Right renal pelvis (tissue), 4 donors: ENCODE measurements at places on chromosomes 2 and 18.

GRCh38 chr2:105243961-105244360, 2.4 kb downstream of the GPR45 start:
- no peak for DNase-seq

DNA sequence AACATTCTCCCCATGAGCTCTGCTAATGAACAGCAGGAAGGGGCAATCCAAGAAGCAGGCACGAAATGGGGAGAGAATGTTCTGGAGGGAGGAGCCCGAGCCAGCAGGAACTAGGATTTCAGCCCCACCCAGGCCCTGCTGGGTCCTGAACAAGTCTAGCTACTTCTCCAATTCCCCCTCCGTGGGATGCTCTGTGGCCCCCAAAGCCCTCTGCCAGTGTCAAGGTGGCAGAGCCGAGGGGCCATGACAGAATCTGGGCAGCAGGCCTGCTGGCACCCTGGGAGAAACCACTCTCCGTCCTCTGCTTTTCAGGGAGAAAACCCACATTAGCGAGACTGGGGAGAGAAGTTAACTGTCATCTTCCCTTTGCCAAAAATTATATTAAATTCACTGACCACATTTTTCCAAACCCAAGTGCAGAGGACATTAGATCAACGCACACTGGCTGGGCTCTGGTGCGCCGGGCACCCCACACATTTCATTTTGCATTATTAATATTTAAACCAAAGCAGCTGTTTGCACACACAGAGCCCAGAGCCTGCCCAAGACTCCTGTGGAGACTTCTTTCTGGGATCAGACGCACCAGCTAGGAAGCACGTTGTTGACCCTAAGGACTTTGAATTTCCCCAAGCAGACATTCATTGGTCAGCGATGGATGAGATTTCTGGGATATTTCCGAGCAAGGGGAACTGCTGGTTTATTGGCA, 80.2 kb upstream of the PKDCC start:
- no peak for DNase-seq

DNA sequence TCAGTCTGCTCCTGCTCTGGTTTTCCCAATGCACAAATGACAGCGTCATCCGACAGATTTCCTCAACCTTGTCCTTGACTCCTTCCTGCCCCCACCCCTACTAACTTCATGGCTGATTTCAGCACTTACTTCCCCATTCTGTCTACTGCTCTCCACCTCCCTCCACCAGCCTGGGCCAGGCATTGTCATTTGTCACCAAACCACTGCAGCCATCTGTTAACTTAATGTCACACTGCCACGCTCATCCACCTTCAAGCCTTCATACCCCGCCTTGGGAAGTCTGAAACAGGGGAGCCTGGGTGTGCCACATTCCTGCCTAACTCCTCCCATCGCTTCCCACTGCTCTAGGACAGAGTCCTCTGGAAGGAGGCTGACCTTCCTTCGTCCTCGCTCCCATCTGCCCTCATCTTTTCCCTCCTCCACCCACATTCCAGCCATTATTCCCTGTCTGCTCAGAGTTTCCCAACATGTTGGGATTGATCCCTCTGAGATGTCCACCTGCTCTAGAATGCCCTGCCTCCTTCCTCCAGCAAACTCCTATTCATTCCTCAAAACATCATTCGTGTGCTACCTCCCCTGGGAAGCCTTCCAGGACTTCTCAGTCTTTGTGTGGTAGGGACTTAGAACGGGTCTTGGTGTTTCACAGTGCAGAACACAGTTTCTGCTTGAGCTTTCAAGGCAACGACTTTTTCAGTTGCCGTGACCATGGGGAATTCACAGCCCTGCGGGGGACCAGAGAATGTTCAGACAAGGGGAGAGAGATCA, 42.2 kb upstream of the SMAD7 start:
- DNase-seq, result no peak

GRCh38 chr2:200962811-200963123, 693 bp downstream of the ORC2 start:
- DNase-seq, result no peak

GRCh38 chr2:8437228-8437948, 244.5 kb upstream of the ID2 start:
- no peak for DNase-seq

DNA sequence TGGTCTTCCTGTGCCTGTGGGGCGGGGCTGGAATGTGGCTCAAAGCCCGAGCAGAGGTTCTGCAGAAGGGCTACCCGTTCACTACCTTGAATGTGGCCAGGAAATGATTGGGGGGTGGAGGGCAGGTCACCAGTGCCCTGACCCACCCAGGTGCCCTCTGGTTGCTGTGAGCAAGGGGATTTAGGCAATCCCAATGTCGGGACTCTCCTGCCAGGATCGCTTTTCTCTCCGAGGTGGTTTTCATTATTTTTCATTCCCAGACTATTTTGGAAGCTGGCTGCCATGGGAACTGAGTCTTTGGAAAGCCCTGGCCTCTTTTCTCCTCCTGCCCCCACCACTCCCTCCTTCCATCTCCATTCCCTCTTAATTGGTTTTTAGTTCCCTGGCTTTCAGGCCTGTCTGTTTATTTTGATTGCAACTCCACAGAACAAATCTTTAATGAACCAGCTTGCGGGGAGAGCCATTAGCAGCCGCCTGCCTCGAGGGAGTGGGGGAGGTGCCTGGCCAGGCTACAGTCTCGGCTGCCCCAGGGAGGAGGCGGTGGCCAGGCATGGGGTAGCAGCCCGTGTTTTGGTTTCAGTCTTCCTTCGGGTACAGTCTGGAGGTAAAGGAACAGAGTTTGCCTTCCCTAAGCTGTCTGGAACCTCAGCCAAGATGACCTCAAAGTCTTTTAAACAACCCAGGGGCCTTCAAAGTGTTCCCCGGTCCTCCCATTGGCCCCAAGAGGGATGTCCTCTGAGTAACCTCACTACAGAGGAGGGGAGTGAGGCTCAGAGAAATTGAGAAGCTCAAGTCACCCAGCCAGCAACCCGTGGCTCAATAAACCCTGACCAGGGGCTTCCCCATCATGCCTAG, 114.4 kb upstream of the HAAO start:
- DNase-seq, result no peak

DNA sequence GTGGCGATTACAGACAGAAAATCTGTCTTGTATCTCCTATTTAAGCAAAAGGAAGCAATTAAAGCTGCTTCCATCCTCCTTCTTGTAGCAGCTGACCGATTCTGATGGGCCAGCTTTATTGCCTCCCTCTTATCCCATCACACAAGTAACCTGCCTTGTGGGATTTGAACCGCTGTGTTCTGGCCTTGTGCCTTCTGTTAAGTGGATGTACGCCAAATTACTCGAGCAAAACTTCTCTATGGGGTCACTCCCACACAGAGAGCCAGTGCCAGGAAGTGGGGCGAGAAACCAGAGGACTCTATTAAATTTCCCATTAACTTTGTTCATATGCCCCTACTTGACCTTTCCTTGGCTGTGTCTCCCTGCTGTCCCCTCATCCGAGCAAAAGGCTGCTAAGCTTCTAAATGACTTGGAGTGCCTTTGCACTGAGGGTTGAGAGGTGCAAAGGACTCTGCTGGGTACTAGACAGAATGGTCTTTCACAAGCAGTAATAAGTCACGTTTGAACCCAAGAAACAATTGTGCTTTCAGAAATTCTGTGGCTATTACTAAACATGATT, 672.5 kb downstream of the MBD2 start:
- peak; percentile 58 for DNase-seq

DNA sequence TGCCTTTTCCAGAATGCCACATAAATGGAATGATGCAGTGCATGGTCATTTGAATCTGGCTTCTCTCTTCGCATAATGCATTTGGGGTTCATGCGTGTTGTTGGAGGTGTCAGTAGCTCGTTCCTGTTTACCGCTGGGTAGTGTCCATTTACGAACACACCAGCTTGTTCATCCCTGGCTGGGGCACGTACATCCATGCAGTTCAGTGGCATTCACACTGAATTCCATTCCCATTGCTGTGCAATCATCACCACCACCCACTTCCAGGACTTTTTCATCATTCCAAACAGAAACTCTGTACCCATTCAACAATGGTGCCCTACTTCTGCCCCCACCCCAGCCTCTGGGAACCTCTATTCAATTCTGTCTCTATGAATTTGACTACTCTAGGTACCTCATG, 14.7 kb upstream of the CIDEA start:
- no peak for DNase-seq

DNA sequence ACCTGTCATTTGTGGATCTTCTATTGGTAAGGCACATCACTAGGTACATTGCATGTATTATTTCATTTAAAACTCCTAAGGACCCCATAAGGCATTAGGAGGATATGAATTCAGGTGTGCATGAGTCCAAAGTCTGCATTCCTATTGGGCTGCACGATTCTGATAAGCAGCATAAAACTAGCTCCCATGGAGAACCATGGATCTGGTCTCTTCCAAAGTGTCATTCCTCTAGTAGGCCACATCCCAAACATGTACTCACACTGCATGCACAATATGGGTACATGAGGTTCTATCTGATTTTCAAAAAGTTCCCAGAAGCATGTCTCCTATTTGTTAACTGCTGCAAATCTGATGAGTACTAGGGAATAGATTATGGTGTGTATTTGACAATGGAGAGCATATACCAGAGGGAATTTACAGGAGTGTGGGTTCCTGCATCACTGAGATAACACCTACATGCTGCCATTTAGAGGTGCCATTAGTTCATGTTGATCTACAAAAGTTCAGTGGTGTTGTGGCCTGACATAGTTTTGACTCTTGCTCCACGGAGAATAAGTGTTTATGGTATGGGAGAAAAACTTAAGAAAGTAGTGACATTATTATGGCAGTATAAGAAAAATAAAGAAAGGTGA, 11.3 kb downstream of the CYTIP start:
- DNase-seq, result no peak

- DNase-seq, result peak; percentile 5
Measured at GRCh38 chr2:165794536-165794928, 485 bp upstream of the GALNT3 start.

DNA sequence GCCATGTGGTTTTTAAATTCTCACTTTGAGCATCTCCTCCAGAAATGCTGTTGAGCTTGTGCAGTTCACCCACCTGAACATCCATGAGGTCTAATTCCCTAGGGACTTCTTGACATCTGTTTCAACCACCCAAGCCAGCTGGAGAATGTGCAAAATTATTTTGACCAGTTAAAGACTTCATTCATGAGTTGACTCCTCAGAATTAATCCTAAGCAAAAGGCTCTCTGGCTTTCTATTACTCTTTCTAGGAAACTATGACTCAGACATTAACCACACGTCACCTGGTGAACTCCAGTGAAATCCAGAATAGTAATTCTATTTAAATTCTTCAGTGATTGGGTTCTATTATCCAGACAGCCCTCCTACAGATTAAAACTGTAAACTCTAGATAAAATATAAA, 247.5 kb downstream of the NBAS start:
- no peak for DNase-seq

DNA sequence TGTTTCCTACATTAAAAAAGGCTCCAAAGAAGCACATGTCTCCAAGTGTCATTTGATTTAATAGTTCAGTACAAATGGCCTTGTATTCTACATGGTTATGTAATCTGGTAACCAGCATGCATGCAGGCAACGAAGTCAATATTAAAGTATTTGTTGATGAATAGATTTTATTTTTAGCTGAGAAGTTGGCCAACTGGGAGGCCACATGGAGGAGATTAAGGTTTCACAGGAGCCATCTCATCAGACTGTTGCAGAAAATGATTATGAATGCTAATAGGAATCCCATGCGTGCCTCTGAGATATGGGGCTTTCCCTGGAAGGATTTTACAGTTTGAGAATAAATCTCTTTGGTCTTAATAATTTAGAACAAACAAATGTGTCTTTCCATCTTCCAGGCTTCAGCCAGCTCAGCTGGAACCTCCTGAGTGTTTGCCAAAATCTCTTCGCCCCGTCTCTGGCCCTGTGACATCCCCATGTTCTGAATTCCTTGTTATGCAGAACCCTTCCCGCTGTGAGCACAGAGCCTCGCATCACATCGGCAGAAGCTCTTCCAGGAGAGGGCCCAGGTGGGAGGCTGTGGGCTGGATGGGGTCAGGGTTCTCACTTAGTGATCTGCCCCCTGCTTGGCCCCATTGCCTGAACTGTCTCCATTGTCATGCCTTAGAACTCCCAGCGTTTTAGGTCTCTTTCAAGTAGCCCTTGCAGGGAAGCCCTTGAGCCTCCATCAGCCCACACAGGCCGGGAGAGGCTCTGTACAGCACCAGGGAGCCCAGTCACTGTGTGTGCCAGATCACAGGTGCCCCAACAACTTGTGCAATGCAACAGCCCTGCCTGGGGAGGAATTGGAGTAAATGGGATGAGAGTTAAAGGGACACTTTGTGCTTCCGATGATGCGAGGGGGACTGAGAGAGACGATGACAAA, 190.5 kb upstream of the TWIST2 start:
- no peak for DNase-seq

DNA sequence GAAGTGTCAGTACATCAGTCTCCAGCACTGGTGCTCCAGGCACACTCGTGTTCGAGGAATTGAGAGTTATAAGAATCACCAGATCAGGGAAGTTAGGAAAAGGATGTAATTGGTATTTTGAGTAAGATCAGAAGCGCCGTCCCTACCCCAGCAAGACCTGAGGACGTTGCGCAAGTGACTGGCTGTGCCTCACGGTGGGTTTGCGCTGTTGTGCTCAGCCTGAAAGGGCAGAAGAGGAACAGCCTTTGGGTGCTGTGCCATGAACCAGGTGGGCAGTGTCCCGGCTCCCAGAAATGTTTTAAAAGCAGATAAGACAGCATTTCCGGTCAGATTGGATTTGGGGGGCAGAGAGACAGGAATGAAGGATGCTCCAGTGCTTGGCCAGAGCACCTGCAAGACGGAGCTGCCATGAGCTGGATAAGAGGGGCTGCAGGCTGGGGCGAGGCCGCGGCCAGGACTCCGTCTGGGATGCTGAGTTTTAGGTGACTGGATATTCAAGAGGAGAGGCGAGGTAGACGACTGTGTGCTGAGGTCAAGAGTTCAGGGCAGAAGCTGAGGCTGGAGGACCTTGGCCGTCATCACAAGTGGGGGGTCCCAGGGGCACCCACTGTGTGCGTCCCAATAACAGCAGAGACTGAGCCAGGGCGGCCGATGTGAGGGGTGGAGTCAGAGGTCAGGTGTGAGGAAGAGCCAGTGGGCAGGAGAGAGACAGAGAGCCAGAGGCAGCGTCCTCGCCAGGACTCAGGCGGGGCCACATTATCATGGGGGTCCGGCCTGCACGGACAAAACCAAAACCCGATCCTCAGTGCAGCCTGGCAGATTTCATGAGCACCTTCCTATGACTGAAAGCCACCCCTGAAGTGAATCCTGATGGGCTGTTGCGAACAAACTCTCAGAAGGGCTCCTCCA, 77.7 kb upstream of the ALKAL2 start:
- DNase-seq, result no peak

GRCh38 chr2:63064197-63064596, 13.6 kb downstream of the OTX1 start:
- DNase-seq, result no peak

DNA sequence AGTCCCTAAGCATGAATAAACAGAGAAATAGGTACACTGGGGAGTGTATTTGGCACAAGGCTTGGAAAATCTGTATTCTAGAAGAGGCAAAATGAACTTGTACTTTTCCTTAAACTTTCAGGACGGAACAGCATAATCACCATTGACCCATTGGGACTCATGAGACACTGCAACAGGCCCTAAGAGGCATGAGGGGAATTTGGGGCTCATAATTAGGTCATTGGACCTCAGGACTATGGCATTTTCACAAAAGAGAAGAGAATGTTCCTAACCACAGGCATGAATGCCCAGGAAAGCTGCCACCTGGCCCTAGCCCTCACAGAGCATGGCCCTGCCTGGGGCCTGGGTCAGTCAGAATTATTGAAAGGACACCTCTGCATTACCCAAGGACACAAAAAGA, 67.9 kb upstream of the PIK3C3 start:
- no peak for DNase-seq

GRCh38 chr2:68253219-68254068, 1.1 kb upstream of the PPP3R1 start:
- DNase-seq, result no peak

GRCh38 chr2:239146741-239147181, 254.1 kb downstream of the HDAC4 start:
- no peak for DNase-seq

- no peak for DNase-seq
Measured at GRCh38 chr2:176534798-176535466, 265.7 kb downstream of the MTX2 start.
